ENCODE measurements at places on chromosomes 12 and 14.

DNA sequence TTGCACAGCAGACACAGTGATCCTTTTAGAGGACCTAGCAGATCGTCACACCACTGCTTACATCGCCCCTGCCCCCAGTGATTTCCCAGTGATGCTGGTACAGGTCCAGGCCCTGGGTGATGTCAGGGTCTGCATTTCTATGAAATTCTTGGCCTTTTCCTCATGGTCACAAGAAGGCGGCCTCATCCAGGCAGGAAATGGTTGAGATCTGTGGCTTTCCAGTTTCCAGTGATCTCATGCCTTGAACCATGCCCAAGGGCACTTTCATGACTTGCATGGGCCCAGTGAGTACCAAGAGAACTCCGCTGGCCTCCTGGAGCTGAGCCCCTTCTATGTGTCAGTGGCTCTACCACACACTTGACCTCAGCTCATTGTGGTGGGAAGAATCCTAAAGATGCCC, 41.9 kb upstream of the BDKRB2 start:
- DNase-seq: no peak

DNA sequence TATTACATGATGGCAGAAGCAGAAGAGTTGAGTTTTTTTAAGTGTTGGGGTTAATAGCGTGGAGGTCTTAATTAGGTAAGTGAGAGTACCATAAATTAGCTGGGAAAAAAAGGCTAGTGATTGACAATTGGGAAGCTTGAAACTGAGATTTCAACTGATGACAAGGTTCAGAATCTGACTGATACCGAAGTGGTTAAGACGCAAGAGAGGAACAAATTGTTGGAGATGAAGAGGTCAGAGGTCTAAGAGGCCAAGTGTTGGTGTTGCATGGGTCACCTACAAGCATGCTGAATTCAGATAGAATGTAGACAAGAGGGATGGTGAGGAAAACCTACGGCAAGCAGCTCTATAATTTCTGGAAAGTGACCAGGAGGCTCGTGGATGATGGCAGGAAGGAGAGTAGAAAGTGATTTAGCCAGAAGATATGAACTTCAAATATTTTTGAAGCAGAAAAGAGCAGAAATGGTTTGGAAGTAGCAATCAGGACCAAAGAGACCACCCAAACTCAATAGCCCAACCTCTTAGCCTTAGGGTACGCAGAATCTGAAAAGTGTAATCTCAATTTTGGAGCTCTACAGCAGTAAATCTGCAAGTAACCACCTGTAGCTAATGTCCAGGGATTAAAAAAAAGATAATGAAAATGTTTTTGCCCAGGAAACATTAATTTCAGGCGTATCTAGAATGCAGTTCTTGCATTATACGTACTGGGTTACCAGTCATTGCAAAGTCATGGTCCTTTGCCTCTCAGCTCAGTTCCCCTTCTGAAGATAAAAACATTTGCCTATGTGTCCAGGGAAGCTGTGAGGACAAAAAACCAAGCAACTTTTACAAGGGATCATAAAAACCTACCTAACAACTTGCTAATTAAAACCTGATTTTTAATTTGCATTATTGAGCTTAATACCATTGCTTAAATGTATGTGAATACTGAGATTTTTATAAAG, 1.7 kb upstream of the TMPO start:
- DNase-seq: no peak

GRCh38 chr12:8603286-8603685, 9.4 kb downstream of the AICDA start:
- DNase-seq: no peak

DNA sequence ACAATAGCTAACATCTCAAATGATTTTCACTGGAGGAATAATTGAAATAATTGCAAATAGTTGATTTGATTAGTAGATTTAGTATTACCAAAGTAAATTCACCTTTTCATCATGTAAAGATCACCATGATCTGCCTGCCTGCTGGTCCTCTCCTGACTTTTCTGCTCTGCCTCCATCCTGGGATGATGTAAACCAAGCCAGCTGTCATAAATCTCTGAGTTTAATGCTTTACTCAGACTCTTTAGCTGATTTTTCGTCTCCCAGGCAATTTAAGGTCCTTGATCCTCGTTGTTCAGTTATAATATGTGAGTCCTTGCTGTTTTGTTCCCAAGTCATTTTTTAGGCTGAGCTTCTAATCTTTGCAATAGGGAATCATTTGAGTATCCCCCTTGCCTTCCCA, 138.0 kb downstream of the ANO4 start:
- DNase-seq: no peak

DNA sequence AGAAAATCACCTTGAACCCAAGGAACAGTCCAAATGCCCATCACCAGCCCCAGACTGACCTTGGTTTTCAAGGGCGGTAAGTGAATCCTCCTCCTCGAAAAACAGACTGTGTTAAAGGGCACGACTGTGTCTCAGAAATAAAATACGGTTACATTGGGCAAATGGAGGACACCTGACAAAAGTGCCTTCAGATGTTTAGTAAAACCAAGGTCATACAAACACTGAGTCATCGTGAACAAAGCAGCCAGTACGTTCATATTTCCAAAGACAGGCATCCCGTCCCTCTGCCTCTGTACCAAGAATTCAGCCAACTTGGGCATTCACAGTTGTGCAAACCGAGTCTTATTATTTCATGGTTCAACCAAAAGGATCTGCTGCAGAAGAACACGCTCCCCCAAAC, 25.9 kb downstream of the FOXN3 start:
- no peak for DNase-seq

- no peak for DNase-seq
Measured at GRCh38 chr14:78197051-78197450, 26.9 kb downstream of the NRXN3 start.

DNA sequence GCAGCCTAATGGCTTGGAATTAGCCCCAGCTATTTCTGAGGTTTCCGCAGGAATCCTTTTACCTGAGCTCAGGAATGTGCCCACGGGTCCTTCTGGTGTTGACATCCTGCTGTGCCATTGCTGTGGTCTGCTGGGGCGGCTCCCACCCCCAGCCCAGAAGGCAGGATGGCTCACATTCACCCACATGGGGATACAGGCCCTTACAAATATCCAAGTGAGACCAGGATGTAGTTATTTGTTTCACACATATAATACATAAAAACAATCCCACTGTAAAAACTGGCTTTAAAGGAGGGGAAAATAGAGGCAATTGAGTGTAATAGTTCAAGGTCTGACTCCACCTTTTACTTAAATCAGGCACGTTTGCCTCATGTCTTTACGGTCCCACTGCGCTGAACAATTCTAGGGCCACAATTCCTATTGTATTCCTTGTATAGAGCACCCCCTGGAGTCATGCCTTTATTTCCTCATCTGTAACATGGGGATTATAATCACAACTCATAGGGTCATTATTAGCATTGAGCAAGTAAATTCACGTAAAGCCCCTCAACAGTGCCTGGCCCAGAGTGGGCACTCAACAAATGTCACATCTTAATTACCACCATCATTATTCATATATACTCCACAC, 57.2 kb upstream of the FICD start:
- no peak for DNase-seq

DNA sequence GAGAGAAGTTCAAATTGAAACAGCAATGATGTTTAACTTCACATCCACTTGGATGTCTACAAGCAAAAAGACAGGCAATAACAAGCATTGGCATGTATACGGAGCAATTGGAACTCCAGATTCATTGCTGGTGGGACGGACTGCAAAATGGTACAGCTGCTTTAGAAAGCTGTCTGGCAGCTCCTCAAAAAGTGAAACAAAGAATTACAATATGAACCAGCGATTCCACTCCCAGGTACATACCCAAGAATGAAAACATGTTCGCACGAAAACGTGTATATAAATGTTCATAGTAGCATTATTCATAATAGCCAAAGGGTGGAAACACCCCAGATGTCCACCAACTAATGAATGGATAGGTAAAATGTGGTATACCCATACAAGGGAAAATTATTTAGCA, 125.7 kb downstream of the HMGA2 start:
- no peak for DNase-seq

GRCh38 chr12:121750507-121750955, 38.0 kb downstream of the TMEM120B start:
- no peak for DNase-seq

GRCh38 chr14:47276931-47277330, 398.5 kb downstream of the MDGA2 start:
- no peak for DNase-seq

DNA sequence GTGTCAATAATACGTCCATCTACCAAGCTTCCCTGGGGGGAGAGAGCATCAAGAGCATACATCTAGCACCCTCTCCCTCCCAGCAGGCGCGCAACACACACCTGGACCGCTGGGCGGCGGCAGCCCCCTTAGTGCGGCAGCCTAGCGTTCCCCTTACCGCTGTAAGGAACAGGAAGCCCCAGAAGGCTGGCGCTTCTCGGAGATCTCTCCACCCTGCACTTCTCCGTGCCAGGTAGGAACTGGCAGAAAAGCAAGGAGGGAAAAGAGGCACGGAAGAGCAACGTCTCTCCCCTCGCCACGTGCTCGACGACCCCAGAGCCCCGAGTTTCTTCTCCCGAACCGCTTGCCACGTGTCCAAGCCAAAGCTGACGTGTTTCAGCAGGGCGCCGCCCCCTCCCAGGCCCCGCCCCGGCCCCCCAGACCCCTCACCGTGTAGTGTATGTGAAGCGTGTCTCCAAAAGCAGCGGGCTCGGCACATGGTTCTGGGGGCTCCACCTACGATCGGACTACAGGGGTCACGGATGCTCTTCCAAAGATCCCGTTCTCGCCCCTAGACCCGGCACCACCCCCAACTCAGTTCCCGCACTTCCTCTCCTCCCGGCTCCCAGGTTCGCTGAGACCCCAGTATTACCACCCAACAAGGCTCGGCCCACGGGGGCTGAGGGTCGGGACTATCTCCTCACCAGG, 532 bp downstream of the FKBP11 start:
- DNase-seq: peak; percentile 77
